NT2/D1 (cell line): ENCODE measurements at places on chromosomes 4 and X.

GRCh38 chr4:173490817-173491528 lies 39.1 kb downstream of the HAND2 start:
- DNase-seq: no peak

GRCh38 chrX:108437349-108438109 lies 693 bp downstream of the COL4A6 start:
- DNase-seq: no peak

DNA sequence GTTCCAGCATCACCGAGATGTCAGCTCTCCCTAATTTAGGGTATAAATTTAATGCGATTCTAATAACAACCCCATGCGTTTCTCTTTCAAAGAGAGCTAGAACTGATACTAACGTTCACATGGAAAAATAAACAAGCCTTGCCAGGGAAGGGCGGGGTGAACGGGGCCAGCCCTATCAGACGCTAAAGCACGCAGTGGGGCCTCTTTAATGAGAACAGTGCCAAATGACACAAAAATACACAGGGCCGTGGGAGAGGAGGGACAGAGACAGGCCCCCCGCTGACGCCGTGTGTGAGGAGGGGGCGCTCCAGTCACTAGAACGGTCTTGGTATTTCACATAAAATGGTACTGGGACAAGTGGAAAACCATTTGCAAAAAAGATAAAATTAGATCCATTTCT lies 21.3 kb upstream of the ADRA2C start:
- DNase-seq: no peak

DNA sequence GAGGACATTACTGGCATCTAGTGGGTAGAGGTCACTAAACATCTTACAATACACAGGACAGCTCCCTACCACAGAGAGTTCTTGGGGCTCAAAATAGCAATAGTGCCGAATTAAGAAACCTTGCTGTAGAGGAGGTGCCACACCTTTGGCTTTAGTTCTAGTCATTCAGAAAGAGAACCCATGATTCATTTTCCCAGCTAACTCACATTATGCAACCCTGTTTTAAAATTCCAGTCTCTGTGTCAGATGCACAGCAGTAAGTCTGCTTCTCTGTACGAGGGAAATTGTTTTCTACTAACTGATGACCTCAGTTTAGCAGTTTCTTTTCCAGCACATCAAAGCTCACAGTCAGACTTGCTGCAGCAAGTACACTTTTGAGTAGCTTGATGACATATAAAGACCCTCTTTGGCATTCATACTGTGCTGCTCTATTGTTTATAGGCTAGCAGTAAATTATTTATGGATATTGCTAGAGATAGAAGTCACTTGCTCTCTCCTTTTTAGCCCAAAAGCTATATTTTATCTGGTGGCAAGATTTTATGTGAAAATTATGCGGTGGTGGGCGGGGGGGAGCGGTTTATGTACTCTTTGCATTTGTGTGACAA lies 487.8 kb upstream of the MAGEB18 start:
- DNase-seq: no peak

DNA sequence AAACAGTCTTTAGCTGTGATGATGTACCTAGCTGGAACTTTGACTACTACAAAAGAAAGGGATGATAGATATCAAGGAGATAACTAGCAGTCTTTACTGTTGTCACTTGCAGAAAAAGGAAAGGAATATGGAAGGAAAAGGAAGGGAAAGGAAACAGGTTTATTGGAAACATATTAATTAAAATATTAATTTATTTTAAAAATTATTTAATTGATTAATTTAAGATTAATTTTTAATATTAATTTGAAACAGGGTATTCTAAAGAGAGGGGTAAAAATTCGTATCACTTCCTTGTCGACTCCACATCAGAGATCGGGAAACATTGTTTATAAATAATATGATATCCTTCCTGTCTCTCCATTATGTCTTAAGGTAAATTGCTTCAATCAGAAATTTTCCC lies 186.5 kb upstream of the IL15 start:
- DNase-seq: no peak

- DNase-seq: peak; percentile 68
These were observed 121.6 kb downstream of the ATXN3L start for GRCh38 chrX:13198056-13198761.

- DNase-seq: no peak
These were observed 87.5 kb downstream of the PPP3CA start for GRCh38 chr4:101259876-101260275.

DNA sequence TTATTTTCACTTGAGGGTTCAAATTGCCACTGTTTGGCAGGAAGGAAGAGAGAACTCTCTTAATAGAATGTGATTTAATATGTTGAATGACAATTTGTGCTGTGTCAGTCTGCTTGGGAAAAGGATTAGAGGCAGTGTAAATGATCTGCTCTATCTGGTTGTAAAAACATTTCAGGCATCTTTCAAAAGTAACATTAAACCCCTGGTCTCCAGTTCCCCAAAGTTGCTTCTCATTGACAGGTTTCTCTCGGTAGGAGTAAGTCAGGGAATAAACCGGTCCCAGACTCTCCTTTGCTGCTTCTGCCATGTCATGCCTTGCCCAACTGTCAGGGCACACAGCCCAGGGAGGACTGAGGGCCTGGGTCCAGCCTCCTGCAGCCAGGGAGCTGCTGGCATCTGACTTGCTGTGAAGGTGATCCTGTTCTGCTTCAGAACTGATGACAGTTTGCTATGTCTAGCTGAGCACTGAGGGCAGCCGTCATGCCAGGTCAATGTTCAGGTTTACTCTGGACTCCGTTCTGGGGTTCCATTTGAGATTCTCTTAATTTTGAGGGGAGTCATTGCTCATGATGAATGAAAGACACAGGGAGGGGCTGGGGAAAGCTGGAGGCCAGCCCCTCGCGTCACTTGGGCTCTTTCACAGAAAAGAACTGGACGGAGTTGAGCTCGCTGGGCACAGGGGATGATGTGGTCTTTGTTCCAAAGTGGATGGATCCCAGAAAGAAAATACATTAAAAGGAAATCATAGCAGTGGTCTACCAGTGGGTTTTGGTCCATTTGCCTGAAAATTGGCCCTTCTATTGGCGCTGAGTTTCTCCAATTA lies 312.4 kb downstream of the ARHGAP10 start:
- DNase-seq: no peak

DNA sequence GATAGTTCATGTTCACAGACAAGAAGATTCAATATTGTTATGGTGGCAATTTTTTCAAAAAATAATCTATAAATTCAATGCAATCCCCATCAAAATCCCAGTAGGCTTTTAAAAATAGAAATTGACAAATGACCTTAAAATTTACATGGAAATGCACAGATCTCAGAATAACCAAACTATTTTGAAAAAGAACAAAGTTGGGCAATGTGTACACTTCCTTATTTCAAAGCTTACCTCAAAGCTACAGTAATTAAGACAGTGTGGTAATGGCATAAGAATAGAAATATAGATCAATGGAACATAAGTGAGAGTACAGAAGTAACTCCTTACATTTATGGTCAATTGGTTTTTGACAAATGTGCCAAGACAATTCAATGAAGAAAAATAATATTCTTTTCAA lies 39.0 kb downstream of the FRMD7 start:
- DNase-seq: no peak

DNA sequence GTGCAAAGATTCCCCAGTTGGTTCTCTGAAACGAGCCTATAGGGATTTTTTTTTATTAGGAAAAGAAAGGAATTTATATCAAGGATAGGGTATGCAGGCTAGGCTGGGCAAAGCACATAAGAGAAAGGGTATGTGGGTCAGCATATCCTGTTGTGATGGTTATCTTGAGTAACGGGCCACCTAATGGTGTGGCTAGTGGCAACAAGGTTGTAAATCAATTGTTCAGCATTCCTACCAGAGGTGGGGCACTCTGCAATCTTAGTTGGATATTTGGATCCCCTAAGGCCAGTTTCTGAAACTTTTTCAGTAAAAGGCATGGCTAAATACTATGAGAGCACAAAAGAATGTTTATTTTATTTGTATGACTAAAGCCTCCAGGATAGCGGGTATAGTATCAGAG lies 42.7 kb downstream of the DCAF12L1 start:
- no peak for DNase-seq

- DNase-seq: no peak
These were observed 107.0 kb upstream of the STIM2 start for GRCh38 chr4:26753617-26754016.

DNA sequence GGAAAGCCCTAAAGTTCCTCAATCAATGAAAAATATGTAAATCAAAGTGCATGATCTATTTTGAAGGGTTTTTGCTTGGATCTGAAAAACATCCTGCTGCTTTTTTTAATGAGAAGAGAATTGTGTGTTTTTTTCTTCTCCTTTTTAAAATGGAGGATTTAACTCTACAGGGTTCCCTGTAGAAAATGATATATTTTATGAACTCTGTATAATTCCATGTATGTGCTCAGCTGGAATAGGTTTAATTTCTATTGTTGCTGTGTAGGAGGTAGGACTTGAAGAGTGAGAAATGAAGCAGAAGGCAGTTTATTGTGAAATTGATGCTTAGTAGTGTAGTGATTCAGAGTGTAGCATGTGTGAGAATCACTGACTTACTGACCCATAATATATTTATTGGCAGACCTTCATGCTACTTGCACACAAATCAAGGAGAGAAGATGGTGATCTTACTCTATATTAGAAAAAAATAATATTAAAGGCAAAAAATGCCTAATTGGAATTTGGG lies 286.8 kb upstream of the FSTL5 start:
- no peak for DNase-seq

DNA sequence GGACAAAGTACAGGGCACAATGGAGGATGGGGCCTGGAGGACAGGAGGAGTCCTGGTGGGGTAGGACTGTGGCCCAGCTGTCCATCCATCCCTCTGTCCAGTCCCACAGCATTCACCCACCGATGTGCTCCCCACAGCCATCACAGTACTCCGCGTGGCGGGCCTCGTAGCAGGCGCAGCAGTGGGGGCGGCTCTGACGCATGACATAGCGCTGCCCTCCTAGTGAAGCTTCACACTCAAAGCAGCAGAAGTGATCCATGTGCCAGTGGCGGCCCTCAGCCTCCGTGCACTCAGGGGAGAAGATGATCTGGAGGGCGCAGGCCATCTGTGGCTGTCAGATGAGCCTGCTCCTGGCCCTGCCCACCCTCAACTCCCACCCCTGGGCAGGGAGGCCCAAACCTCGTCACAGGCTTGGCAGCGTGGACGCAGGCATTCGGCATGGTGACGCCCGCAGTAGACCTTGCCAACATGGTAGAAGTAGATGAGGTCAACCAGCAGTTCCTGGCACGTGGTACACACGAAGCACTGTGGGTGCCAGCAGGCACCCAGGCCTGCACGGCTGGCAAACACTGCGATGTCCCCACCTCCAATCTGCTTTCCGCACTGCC lies 6.3 kb downstream of the PLP2 start:
- no peak for DNase-seq

DNA sequence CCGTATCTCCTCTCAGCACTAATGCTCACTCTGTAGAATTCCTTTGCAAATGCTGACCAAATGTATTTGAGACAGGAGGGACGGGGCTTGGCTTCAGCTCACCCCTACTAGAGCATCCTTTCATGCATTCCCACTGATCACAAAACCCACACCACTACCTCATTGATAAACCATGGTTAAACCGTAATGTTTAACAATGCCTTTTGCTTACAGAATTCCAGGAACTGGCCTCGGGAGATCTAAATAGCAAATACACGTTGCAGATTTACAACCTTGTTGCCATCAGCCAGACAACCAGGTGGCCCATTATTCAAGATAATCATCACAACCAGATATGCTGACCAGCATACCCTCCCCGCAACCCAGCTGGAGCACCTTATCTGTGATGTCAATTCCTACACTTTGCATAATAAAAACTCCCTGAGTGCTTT lies 391.9 kb downstream of the KCTD8 start:
- peak; percentile 83 for DNase-seq
